ENCODE measurements at places on chromosomes 3 and 15.

- no peak for DNase-seq
These were observed 3.2 kb upstream of the FEM1B start for GRCh38 chr15:68274201-68274848.

DNA sequence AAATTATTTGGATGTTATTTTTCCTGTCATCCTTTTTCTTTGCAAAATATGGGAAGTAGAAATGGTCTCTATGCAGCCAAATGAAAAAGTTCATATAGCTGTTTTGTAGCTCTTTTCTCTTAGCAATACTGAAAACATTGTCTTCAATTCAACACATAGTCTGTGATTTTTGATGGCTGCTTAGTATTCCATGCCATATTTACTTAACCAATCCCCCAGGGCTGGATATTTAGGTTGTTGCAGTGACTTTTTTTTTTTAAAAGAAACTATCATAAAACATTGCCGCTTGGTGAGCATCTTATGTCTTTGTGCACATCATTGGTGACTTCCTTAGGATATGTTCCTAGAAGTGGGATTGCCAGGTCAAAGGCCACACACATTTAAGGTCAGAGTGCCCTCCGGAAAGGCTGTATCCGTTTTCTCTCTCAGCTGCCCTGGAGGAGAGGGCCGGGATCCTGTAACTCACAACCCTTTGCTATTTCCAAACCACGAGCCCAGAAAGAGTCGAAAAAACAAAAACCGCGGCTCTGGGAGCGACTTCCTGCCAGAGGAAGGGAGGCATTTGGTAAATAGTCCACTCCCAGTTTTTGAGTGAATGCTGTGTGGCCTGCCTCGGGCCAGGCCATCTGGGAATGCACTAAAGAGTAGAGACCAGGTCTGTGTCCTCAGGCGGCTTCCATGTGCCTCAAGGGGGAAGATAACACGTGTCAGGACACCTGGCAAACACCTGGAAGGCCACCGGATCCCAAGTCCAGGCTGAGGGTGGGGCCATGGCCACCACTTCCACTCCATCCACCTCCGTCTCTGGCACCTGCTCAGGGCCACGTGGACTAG is 41.9 kb downstream of the SMAD6 start:
- no peak for DNase-seq

DNA sequence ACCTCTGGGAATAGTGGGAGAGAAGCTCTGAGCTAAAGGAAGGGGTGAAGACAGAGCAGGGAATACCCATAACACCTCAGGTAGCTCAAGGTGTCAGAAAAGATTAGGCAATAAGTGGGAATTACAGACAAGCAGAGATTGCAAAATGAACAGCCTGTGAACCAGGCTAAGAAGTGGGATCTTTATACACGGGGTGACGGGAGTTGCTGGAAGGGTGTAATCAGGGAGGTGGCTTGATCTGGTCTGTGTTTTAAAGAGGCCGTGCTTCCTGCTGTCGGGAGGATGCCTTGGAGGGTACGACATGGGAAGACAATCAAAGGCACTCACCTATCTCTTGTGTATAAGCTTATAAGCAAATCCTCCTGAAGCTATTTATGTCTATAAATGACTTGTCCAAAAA is 216.3 kb downstream of the CLSTN2 start:
- no peak for DNase-seq

DNA sequence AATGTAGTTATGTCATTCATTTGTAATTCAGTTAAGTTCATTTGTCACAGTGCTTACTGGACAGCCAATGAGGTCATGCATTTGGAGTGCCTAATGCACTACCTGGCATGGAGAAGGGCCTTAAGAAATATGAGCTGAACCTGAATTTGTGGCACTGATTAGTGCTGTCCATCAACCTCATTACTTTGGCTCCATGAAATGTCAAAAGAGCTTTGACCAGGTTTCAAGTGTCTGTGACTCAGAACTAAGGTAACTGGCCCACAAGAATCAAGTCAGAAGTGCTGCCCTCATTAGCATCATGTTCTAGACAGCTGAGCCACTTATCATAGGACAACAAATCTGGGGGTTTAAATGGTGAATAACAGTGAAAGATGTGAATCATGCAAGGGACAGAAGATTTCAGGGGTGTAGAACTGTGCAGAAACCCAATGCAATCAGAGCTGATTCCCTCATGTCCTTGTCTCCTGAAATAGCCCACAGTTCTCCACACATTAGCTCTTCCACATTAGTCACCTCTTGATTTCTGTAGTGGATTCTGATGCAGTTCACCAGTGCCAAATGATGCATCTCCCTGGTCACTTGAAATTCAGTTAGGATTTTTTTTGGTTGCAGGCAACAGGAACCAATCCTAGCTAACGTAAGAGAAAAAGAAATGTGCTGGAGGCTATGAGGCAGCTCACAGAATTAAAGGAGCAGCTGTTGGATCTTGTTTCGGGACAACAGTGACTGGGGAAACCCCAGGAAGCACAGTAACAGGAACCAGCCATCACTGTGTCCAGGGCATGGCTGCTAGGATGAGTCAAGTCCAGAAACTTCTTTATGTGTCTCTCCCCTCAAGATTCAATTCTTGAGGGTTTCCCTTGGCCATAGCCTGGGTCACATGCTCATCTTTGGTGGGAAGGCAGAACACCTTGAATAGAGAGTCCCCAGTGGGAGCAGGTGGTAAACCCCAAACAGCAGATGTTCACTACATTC is 38.7 kb downstream of the CHST2 start:
- DNase-seq: peak; percentile 36

DNA sequence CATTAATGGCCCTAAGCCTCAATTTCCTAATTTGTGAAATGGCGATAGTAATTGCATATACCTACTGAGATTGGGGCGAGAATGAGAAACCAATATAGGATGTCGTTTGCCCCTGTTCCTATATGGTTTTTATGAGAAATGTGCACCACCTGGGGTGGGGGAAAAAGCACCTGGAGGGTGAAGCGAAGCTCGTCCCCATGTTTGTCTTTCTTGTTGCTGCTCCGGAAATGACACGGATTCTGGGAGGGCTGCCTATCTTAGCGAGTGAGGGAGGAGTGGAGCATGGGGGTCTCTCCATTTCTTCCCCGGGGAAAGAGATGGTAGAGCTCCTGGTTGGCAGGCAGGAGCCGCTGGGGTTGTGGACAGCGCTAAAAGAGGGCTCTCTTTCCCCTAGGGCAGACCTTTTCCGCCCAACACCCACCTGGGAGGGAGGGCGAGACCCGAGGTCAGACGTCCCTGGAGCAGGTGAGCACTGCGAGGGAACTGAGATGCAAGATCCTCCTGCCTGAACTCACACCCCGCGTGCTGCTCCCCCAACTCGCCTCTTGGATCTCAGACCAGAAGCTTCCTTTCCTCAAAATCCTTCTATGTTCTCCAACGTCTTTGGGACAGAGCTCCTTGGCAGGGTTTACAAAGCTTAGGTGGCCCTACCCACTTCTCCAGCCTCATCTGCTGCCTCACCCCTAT is 5.6 kb upstream of the BAHD1 start:
- no peak for DNase-seq

DNA sequence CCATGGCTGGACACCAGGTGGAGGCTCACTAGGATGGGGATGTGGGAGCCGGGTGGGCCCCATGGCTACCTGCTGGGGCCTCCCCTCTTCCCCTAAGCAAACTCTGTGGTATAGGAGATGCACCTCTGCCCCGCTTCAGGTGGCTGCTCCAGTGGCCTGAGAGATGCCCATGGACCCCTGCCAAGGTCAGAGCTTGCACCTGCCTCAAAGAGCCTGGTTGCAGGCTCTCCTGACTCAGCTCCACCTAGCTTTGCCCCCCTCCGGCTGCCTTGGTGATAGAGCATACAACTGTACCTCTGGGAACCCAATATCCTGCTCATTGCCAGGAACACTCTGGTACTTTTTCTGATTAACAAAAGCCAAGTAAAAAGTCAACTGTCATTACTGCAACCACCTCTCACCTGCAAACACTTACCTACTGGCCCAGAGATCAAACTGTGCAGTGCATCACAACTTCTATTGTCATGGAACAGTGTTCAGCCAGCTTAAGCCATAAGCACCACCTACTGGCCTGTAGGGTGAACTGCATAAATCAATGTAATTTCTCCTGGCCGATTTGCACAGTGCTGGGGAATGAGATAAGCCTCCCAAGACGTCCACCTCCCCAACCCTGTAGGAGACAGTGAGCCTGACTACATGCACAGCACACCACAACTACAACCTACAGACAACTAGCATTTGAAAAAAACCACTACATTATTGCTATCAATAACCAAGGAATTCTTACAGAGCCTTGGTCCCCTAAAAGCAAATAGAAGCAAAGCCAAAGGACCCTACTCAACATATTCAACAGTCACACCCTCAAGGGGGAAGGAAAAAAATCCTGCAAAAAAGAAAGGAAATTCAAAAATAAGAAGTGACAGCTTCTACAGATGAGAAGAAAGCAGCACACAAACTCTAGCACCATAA is 352.4 kb upstream of the ARHGEF26 start:
- DNase-seq: peak; percentile 63

DNA sequence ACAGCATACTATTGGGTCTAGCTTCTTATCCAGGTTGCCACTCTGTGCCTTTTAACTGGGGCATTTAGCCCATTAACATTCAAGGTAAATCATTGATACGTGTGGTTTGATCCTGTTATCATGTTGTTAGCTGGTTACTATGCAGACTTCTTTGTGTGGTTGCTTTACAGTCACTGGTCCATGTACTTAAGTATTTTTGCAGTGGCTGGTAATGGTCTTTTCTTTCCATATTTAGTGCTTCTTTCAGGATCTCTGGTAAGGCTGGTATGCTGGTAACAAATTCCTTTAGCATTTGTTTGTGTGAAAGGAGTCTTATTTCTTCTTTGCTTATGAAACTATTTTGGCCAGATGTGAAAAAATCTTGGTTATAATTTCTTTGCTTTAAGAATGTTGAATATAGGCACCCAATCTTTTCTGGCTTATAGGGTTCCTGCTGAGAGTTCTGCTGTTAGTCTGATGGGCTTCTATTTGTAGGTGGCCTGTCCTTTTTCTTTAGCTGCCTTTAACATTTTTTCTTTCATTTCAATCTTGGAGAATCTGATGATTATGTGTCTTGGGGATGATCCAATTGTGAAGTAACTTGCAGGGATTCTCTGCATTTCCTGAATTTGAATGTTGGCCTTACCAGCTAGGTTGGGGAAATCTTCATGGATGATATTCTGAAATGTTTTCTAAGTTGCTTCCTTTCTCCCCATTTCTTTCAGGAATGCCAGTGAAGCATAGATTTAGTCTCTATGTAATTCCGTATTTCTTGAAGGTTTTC is 39.3 kb downstream of the CCR1 start:
- no peak for DNase-seq
